ENCODE measurements at places on chromosomes 4 and X.

- no peaks in the 10 kb centered on the region for H3K4me1 ChIP-seq
- H3K27ac ChIP-seq: no peak overlapping the region
- no peaks in the 10 kb centered on the region for H3K27me3 ChIP-seq
- H3K36me3 ChIP-seq: no peaks in the 10 kb centered on the region
- H3K4me3 ChIP-seq: no peak overlapping the region
- no peak for DNase-seq
These were observed 17.3 kb upstream of the TMEM185A start for GRCh38 chrX:149648932-149649331.

DNA sequence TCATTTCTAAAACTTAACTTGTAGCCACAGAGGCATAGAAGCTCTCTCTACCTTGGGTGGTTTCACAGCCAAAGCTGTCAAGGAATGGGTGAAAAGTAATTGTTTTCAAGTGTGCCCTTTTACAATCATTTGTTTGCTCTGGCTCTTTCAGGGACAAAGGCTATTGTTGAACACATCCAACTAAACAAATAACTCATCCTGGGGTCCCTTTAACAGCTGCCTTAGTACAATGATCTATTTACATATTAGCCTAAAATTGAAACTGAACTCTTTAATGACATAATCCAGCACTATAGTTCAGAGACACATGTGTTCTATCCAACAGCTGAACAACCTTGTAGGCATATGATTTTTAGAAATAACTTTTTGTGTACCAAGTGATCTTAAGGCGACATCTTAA, 3.7 kb downstream of the HHIP start:
- peaks cover 16% of the 10 kb centered on the region for H3K4me1 ChIP-seq
- H3K27ac ChIP-seq: no peak overlapping the region
- DNase-seq: no peak
- no peak overlapping the region for H3K4me3 ChIP-seq

GRCh38 chrX:123084797-123085196, 99.3 kb upstream of the GRIA3 start:
- H3K27ac ChIP-seq: no peak overlapping the region
- no peaks in the 10 kb centered on the region for H3K36me3 ChIP-seq
- H3K4me1 ChIP-seq: no peaks in the 10 kb centered on the region
- DNase-seq: no peak
- H3K27me3 ChIP-seq: no peaks in the 10 kb centered on the region

- no peaks in the 10 kb centered on the region for H3K27me3 ChIP-seq
- no peak for DNase-seq
- H3K4me1 ChIP-seq: no peaks in the 10 kb centered on the region
- no peaks in the 10 kb centered on the region for H3K36me3 ChIP-seq
These were observed 58.6 kb upstream of the GK2 start for GRCh38 chr4:79466621-79467020.

DNA sequence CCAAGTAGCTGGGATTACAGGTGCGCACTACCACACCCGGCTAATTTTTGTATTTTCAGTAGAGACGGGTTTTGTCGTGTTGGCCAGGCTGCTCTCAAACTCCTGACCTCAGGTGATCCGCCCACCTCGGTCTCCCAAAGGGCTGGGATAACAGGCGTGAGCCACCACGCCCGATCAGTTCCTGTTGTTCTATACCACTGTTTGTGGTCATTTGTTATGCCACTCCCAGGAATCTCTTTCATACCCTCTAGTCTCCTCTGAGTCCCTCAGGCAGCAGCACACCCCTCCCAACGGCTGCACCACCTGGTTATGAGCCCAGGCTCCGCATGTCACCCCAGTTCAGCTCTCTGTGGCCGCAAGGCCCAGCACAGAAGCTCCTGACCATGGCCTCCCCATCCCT, 17.5 kb upstream of the CD99 start:
- no peaks in the 10 kb centered on the region for H3K36me3 ChIP-seq
- no peaks in the 10 kb centered on the region for H3K27me3 ChIP-seq
- H3K4me3 ChIP-seq: no peak overlapping the region

- H3K27me3 ChIP-seq: no peaks in the 10 kb centered on the region
- H3K4me3 ChIP-seq: no peak overlapping the region
- peak overlapping the region; percentile 84 for H3K27ac ChIP-seq
- peaks cover 31% of the 10 kb centered on the region for H3K4me1 ChIP-seq
These were observed 46.9 kb downstream of the ACOX3 start for GRCh38 chr4:8393593-8394038.

GRCh38 chr4:101753721-101754120, 36.8 kb upstream of the BANK1 start:
- H3K4me1 ChIP-seq: no peaks in the 10 kb centered on the region
- no peak overlapping the region for H3K4me3 ChIP-seq
- H3K27ac ChIP-seq: no peak overlapping the region

DNA sequence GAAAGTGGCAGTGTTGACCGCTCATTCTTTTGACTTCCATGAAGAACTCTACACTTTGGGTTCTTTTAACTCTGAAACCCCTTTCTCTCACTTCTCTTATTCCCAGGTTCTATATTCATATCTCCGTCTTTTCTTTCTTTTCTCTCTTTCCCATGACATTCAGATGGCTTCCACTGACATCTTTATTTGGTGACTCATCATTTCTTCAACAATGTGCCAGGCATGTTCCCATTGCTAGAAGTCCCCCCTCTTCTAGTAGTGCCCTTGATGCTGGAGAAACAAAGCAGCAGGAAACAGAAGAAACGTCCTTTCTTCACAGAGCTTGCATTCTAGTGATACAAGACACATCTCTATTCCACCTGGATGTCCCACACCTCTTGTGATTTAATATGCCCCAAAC, 33.3 kb downstream of the PKD2 start:
- H3K27me3 ChIP-seq: no peaks in the 10 kb centered on the region
- no peak overlapping the region for H3K27ac ChIP-seq
- no peak for DNase-seq
- H3K4me1 ChIP-seq: peaks cover 23% of the 10 kb centered on the region
- H3K4me3 ChIP-seq: no peak overlapping the region

- H3K36me3 ChIP-seq: no peaks in the 10 kb centered on the region
- H3K4me3 ChIP-seq: no peak overlapping the region
- H3K4me1 ChIP-seq: peaks cover 12% of the 10 kb centered on the region
- no peaks in the 10 kb centered on the region for H3K27me3 ChIP-seq
- no peak overlapping the region for H3K27ac ChIP-seq
- DNase-seq: no peak
These were observed 756.9 kb downstream of the FAT4 start for GRCh38 chr4:126071346-126072333.

- H3K36me3 ChIP-seq: no peaks in the 10 kb centered on the region
- no peak overlapping the region for H3K27ac ChIP-seq
- peaks cover 14% of the 10 kb centered on the region for H3K4me1 ChIP-seq
- H3K4me3 ChIP-seq: no peak overlapping the region
- DNase-seq: no peak
These were observed 17.7 kb downstream of the ABLIM2 start for GRCh38 chr4:8140915-8141314.

GRCh38 chrX:107324493-107325310, 118.3 kb downstream of the DNAAF6 start:
- DNase-seq: no peak
- no peak overlapping the region for H3K27ac ChIP-seq
- H3K27me3 ChIP-seq: no peaks in the 10 kb centered on the region
- H3K36me3 ChIP-seq: no peaks in the 10 kb centered on the region

- no peak overlapping the region for H3K27ac ChIP-seq
- H3K27me3 ChIP-seq: peaks cover 4% of the 10 kb centered on the region
- H3K36me3 ChIP-seq: no peaks in the 10 kb centered on the region
- DNase-seq: no peak
- peak overlapping the region; percentile 23 for H3K4me3 ChIP-seq
These were observed 3.8 kb upstream of the SLC26A1 start for GRCh38 chr4:996997-997374.

- no peak for DNase-seq
- H3K36me3 ChIP-seq: no peaks in the 10 kb centered on the region
- no peak overlapping the region for H3K27ac ChIP-seq
- H3K27me3 ChIP-seq: no peaks in the 10 kb centered on the region
- no peaks in the 10 kb centered on the region for H3K4me1 ChIP-seq
These were observed 53.5 kb downstream of the TBC1D14 start for GRCh38 chr4:6963139-6963611.

- DNase-seq: no peak
- H3K36me3 ChIP-seq: no peaks in the 10 kb centered on the region
- no peaks in the 10 kb centered on the region for H3K27me3 ChIP-seq
These were observed 240.4 kb upstream of the MAGEB18 start for GRCh38 chrX:25897758-25898157.

DNA sequence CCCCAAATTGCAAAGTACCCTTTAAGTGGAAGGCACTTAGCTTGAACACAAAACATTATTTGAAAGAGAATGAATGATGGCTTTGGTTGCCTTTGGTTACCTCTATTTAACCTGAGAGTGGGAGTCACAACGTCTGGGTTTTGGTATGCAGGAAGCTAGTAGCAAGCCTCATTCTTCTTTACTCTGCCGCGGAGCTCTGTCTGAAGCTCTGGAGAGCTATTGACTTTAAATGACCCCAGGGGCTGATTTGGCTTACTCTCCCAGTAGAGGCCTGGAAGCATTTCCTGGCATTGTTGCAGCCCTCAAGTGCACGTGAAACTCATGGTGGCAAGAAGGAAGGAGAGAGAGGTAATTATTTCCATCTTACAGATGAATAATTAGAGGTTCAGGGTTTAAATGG, 81.8 kb upstream of the MAGEA4 start:
- no peak for DNase-seq
- no peaks in the 10 kb centered on the region for H3K4me1 ChIP-seq
- H3K36me3 ChIP-seq: no peaks in the 10 kb centered on the region
- H3K27ac ChIP-seq: no peak overlapping the region
- no peak overlapping the region for H3K4me3 ChIP-seq

DNA sequence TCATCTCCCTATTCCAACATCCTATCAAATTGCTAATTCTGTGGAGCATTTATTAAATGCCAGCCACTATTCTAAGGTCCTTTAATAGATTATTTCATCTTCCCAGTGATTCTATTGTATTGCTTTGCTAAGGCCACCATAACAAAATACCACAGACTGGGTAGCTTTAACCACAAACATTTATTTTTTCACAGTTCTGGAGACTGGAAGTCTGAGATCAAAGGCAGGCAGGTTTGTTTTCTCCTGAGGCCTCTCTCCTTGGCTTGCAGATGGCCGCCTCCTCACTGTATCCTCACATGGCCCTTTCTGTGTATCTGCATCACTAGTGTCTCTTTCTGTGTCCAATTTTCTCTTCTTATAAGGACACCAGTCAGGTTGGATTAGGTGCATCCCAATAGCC, 64.5 kb downstream of the CPE start:
- H3K27ac ChIP-seq: no peak overlapping the region
- DNase-seq: no peak
- H3K4me1 ChIP-seq: peaks cover 11% of the 10 kb centered on the region
- H3K27me3 ChIP-seq: no peaks in the 10 kb centered on the region

DNA sequence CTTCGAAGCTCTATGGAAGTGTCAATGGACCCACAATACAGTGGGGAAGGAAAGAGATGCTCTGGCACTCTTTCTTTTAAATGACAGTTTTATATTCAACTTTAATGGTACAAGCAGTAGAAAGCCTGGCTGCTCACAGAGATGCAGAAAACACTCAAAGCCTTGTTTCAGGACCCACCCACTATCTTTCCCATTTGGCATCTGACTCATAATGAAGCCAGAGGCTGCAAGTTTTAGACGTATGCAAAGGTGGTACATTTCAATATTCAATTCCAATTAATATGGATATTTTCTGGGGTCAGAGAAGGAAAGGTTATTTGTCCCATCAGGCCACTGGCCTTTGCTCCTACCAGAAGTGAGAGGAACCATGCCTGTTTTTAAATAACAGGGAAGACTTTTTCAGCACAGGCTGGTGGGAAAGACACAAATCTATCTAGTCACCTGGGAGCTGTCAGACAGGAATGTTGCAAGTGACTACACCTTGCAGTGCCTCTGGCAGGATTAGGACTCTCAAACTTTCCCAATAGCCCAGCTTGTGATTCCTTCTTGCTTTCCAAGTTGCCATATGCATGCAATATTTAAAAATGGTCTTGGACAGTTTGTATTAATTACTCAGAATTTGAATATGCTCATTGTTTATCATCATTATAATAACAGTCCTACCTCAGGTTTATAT, 70.0 kb upstream of the RAB40AL start:
- no peaks in the 10 kb centered on the region for H3K4me1 ChIP-seq
- no peak overlapping the region for H3K27ac ChIP-seq
- H3K4me3 ChIP-seq: no peak overlapping the region
- no peaks in the 10 kb centered on the region for H3K36me3 ChIP-seq
- H3K27me3 ChIP-seq: no peaks in the 10 kb centered on the region
- DNase-seq: no peak

DNA sequence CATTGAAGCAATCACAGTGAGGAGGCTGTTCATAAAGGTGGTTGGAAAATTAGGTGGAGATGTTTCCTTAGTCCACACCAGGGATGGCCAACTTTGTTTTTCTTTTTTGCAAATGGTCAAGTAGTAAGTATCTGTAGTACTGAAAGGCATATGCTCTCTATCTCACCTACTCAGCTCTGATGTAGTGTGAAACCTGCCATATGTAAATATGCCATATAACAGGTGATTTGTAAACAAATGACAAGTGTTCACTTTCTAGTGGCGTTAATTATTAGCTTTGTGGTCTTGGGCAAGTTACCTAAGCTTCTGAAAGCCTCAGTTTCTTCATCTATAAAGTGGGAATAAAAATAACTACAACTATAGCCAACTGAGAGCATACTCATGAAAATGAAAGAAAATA, 421.4 kb upstream of the LCORL start:
- H3K27me3 ChIP-seq: no peaks in the 10 kb centered on the region
- DNase-seq: no peak
